Effector memory CD4-positive, alpha-beta T cell (primary cell): ENCODE measurements at places on chromosomes 2 and 18.

GRCh38 chr2:241541564-241542277, 16.8 kb upstream of the BOK start:
- DNase-seq, result no peak

- DNase-seq, result no peak
These were observed 210.8 kb upstream of the ZEB2 start for GRCh38 chr2:144730711-144731110.

DNA sequence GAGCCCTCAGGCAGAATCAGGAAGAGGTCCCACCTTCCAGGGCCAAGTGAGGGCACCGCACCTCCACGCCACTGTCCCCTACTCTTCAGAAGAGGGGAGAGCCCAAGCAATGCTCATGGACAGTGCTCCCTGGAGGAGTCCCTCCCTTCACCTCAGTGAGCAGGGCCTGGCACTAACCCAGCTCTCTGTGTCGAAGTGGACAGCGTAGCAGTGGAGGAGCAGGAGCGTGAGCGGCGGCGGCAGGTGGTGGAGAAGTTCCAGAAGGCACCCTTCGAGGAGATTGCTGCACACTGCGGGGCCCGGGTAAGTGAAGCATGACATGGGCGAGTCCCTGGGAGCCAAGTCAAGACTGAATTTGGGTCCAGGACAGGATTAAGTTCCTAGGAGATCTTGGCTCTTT, 16.7 kb downstream of the POMC start:
- no peak for DNase-seq

DNA sequence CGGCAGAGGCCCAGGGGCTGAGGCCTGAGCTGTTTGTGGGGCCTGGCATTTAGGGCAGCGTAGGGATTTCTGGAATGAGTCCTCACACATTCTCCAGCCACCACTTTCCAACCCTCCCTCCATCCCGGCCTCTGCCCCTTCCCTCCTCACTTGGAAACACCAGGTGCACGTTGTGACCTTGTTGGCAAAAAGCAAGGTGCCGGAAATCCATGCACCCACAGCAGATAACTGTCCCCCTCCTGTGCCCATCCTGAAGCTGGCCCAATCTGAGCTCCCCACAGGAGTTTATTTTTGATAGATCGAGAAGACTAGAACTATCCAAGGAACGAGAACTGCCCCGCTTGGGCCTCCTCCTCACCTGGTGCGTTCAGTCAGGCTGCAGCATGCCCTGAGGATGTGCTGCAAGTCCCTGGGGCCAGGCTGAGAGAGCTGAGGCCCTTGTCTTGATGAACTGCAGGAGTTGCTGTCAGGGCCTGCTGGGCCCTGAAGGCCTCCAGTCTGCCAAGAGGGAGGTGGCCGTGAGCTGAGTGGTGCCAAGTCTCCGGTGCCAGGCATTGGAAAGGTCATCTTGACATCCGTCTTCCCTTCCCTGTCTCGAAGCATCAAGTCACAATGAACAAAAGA, 55.8 kb downstream of the CTIF start:
- no peak for DNase-seq

DNA sequence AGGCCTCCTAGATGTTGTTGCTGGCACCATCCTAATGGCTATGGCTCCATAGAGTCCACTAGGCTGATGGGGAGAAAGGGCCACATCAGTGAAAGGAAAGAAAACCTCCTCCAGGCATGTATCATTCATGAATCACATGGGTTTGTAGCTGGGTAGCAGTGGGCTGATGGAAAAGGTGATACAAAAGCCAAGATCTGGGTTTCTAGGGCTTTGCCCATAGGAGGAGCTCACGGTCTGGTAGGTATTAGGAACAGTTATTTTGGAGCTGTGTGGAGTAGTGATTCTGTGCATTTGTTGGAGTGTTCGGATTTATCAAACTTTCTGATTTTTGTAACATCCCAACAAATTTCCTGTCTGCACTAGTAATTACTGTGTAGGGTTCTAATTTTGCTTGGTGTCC, 259.2 kb downstream of the SLC4A3 start:
- DNase-seq, result no peak
